ENCODE measurements at places on chromosomes 7 and 10. TPM values are rescaled to one million over a fixed set of nuclear protein-coding genes. Genes with fewer than 3 reads are reported as not detected.

DGKB gene
- not detected for total RNA-seq

AKR1C2 gene
- 3.9 TPM for total RNA-seq

TAS2R38 gene
- not detected for total RNA-seq

OR9A2 gene
- total RNA-seq = not detected

PTCD1 gene
- 4.4 TPM for total RNA-seq

GPR37 gene
- total RNA-seq = 5.9 TPM

KLF14 gene
- not detected for total RNA-seq

ARHGAP22 gene
- 28.9 TPM for total RNA-seq

MXI1 gene
- 4.0 TPM for total RNA-seq

PTTG1IP2 gene
- not detected for total RNA-seq

MOGAT3 gene
- not detected for total RNA-seq

GBX1 gene
- not detected for total RNA-seq

SORCS3 gene
- not detected for total RNA-seq

SEMA3D gene
- total RNA-seq = 0.15 TPM

TRIM74 gene
- under 0.01 TPM for total RNA-seq

NUTM2D gene
- total RNA-seq = 1.3 TPM

ATAD1 gene
- 17.7 TPM for total RNA-seq

HKDC1 gene
- under 0.01 TPM for total RNA-seq

MALRD1 gene
- total RNA-seq = 0.17 TPM

AUTS2 gene
- total RNA-seq = 3.9 TPM

NPVF gene
- total RNA-seq = not detected

GOLGA7B gene
- under 0.01 TPM for total RNA-seq

CCNJ gene
- 4.2 TPM for total RNA-seq

ARHGAP21 gene
- 59.0 TPM for total RNA-seq

TFPI2 gene
- total RNA-seq = 4.6 TPM

SPDYE3 gene
- total RNA-seq = not detected

GPR26 gene
- total RNA-seq = not detected

CDNF gene
- total RNA-seq = 0.34 TPM

TMEM229A gene
- total RNA-seq = not detected

TAF5 gene
- total RNA-seq = 5.5 TPM

ANKRD30A gene
- total RNA-seq = not detected

CLCN1 gene
- total RNA-seq = under 0.01 TPM

GRID2IP gene
- total RNA-seq = 0.15 TPM

ASAH2 gene
- total RNA-seq = 1.3 TPM

SPOCK2 gene
- total RNA-seq = 0.34 TPM

CDK14 gene
- total RNA-seq = 12.1 TPM

AGMO gene
- total RNA-seq = not detected

SCART1 gene
- 0.34 TPM for total RNA-seq

TDRD1 gene
- total RNA-seq = not detected

ZNF800 gene
- 8.5 TPM for total RNA-seq

MYH16 gene
- under 0.01 TPM for total RNA-seq

TRIM73 gene
- total RNA-seq = 0.45 TPM

PLXNA4 gene
- under 0.01 TPM for total RNA-seq

GHRHR gene
- total RNA-seq = not detected

TEX36 gene
- not detected for total RNA-seq

LIPN gene
- total RNA-seq = not detected

TACC2 gene
- 10.8 TPM for total RNA-seq

AKR1D1 gene
- total RNA-seq = not detected

INSYN2A gene
- total RNA-seq = 0.50 TPM

ANKRD22 gene
- not detected for total RNA-seq

MEIG1 gene
- 0.15 TPM for total RNA-seq
